Epithelial cell of esophagus (primary cell): ENCODE measurements at places on chromosomes 1 and 21.

GRCh38 chr1:214570442-214570841 is 19.0 kb upstream of the PTPN14 start:
- peak; percentile 87 for DNase-seq

DNA sequence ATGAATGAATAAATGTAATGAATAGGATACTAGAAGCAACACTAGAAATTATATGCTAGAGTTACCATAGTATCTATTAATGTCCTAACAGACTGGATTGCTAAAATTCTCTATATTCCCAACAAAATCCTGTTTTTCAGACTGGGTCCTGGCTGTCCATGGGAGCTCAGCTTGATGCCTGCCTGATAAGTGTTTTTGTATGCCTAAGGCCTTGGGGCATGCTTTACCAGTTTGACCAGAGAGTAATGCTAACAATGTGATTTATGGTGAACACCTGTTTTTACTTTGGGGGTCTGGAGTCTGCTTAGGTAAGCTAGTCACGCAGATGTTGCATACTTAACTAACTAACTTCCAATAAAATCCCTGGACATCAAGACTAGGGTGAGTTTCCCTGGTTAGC is 318.8 kb upstream of the DEPDC1 start:
- no peak for DNase-seq

GRCh38 chr1:242405947-242406346 is 118.5 kb downstream of the PLD5 start:
- peak; percentile 44 for DNase-seq

- DNase-seq, result no peak
These were observed 153.4 kb upstream of the IRF2BP2 start for GRCh38 chr1:234763367-234763766.

DNA sequence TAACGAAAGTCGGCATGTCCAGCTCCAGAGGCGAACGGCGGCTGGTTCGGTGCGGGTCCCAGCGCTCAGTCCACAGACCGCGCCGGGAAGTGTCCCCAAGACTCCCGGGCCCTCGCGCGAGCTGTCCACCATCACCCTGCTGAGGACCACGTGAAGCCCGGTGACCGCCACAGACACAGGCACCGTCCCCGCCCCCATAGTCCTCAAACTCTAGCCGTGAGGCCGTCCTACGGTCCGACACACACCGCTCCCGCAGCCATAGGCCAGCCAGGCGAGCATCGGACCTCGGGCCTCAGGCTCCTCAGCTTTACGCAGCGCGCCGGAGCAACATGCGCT is 535 bp downstream of the SETD4 start:
- DNase-seq, result no peak

DNA sequence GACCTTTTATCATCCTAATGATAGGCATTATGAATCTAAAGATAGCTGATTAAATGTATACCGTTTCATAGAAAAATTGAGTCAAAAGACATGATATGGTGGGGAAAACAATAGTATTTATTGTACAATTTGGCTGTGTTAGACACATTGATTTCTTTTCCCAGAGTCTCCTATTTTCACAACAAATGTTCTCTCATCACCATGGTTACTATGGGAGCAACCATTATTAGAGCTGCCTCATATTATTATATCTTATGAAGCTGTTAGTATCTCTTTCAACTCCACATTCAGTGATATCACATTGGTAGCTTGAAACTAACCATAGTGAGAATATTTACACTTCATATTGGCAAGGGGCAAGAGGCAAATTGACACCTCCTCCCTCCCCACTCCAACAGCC is 10.7 kb upstream of the CTH start:
- no peak for DNase-seq
